ENCODE measurements at places on chromosomes 2 and 18. TPM values are rescaled to one million over a fixed set of nuclear protein-coding genes. Genes with fewer than 3 reads are reported as not detected.

DNA sequence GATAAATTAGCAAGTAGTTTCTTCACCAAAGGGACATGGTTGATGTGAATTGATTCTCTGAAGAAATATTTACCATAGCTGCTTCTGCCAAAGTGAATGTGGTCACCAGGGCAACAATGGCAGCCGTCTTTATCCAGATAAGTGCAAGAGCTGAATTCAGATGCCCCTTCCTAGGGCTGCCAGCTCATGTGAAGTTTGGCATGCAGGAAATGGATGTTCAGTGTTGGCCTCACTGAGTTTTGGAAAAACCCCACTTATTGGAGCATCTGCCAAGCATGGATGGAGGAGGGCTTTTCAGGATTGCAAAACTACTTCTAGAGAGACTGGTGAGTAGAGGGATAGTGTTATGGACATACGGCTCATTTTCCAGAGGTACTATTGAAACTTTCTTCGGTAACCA is 80.8 kb downstream of the FMNL2 start:
- no peak for DNase-seq

Gene GPC1
- polyA plus RNA-seq: 149 TPM

GRCh38 chr2:215535741-215536140 is 99.9 kb upstream of the FN1 start:
- no peak for DNase-seq

Gene CAPN14
- 0.09 TPM for polyA plus RNA-seq

Measured in hindlimb muscle (tissue), 1 donor.